HT1080 (cell line): ENCODE measurements at places on chromosomes 5 and 9. TPM values are rescaled to one million over a fixed set of nuclear protein-coding genes. Genes with fewer than 3 reads are reported as not detected.

The SLC4A9 gene
- not detected in 2 replicates for total RNA-seq

The C5orf52 gene
- total RNA-seq: not detected in 2 replicates

The SPATA31E1 gene
- total RNA-seq: not detected in 2 replicates

The DRD1 gene
- total RNA-seq: not detected in 2 replicates

The MZB1 gene
- total RNA-seq: not detected in 2 replicates

The PRDM9 gene
- not detected in 2 replicates for total RNA-seq

The FAM114A2 gene
- 22.4 and 25.9 TPM in 2 replicates for total RNA-seq

The MEF2C gene
- total RNA-seq: 2.2 and 3.1 TPM in 2 replicates

The RANBP3L gene
- 0.18 and 0.50 TPM in 2 replicates for total RNA-seq

The PCDHA10 gene
- total RNA-seq: not detected in 2 replicates

The PCDHB15 gene
- total RNA-seq: 0.03 and 0.10 TPM in 2 replicates

The FSD1L gene
- 1.8 and 2.7 TPM in 2 replicates for total RNA-seq

The CCDC192 gene
- total RNA-seq: not detected in 2 replicates

The LCN12 gene
- not detected in 2 replicates for total RNA-seq

The FOXD4 gene
- total RNA-seq: 1.1 and 1.2 TPM in 2 replicates

The NUTM2G gene
- total RNA-seq: not detected in 2 replicates

The PCDHGA12 gene
- 0.66 and 0.70 TPM in 2 replicates for total RNA-seq

The HMGCS1 gene
- total RNA-seq: 71.6 and 114 TPM in 2 replicates

The CTNNAL1 gene
- 109 and 111 TPM in 2 replicates for total RNA-seq

The THBS4 gene
- 0.53 and 2.0 TPM in 2 replicates for total RNA-seq

The LCP2 gene
- total RNA-seq: 0.50 TPM in 1 of 2 replicates, not detected in the other

The NR2F1-AS1 gene
- 2.2 and 3.0 TPM in 2 replicates for total RNA-seq

The CARTPT gene
- total RNA-seq: not detected in 2 replicates

The ALDH1A1 gene
- 0.14 and 0.17 TPM in 2 replicates for total RNA-seq

The SLC6A7 gene
- 0.03 TPM in 1 of 2 replicates, not detected in the other for total RNA-seq

The EDIL3 gene
- total RNA-seq: 2.4 and 3.0 TPM in 2 replicates

The CCL27 gene
- total RNA-seq: 0.26 TPM in 1 of 2 replicates, not detected in the other

The BSPRY gene
- not detected in 2 replicates for total RNA-seq

The CDC20B gene
- not detected in 2 replicates for total RNA-seq

The CA9 gene
- total RNA-seq: 0.33 and 0.55 TPM in 2 replicates

The PLAC8L1 gene
- not detected in 2 replicates for total RNA-seq

The PPIC gene
- 17.9 and 20.9 TPM in 2 replicates for total RNA-seq
